ENCODE measurements at places on chromosomes 11 and 22.

GRCh38 chr22:30568137-30568805 lies 6.2 kb downstream of the GAL3ST1 start:
- DNase-seq = no peak

- DNase-seq = peak; percentile 72
Measured at GRCh38 chr22:43919106-43919973, 4.3 kb upstream of the PNPLA3 start.

- DNase-seq = peak; percentile 56
Measured at GRCh38 chr22:19174106-19175025, 4.2 kb downstream of the SLC25A1 start.

GRCh38 chr11:105507496-105508254 lies 102.2 kb upstream of the GRIA4 start:
- DNase-seq = no peak

GRCh38 chr22:50209893-50210292 lies 9.1 kb downstream of the SELENOO start:
- peak; percentile 88 for DNase-seq

GRCh38 chr11:19903620-19904069 lies 191.0 kb downstream of the NAV2 start:
- peak; percentile 78 for DNase-seq

- no peak for DNase-seq
Measured at GRCh38 chr22:23796461-23796860, 9.7 kb downstream of the SMARCB1 start.

DNA sequence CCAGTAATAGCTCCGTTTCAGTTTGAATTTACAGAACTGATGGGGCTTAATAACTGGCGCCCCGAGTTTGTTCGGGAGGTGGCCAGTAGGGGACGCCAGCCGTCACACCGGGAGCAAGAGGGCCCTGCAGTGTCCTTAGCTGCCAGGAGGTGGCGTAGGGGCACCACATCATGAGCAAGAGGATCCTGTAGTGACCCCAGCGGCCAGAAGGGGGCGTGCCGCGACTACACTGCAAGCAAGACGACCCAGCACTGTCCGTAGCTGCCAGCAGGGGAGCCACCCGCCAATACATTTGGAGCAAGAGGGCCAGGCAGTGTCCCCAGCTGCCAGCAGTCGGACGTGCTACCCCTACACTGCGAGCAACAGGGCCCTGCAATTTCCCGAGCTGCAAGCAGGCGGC lies 663.7 kb upstream of the B3GAT1 start:
- no peak for DNase-seq

GRCh38 chr11:34501949-34502348 lies 11.6 kb downstream of the ELF5 start:
- DNase-seq = peak; percentile 45

DNA sequence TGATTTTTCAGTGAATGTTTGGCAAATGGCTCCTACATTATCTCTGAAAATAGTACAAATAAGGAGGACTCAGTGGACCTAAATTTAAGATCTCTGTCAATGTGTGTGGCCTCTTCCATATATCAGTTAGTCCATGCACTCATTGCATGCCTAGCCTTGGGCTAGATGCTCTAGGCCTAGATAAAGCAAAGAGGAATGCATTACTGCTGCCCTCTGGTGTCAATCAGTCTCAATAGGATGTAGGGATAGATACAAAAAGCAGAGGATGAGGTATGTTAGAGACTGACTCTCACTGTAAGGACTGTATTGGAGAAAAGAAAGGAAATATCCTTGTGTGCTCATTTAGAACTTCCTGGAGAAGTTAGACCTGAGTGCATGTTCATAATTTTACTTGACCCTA lies 42.0 kb downstream of the MS4A2 start:
- peak; percentile 9 for DNase-seq

- DNase-seq = no peak
Measured at GRCh38 chr11:83181815-83182214, 11.7 kb upstream of the ANKRD42 start.

Measured in AG20443 (cell line).